ENCODE measurements at places on chromosomes 12 and 14.
A peak's percentile ranks its signal among the peaks of the same experiment; 100 is the strongest.

- no peak for DNase-seq
Measured at GRCh38 chr14:20380681-20381080, 32.6 kb downstream of the TEP1 start.

- DNase-seq: no peak
Measured at GRCh38 chr12:42945927-42946326, 356.4 kb upstream of the PRICKLE1 start.

- DNase-seq: no peak
Measured at GRCh38 chr12:118549510-118549980, 173.2 kb downstream of the SUDS3 start.

DNA sequence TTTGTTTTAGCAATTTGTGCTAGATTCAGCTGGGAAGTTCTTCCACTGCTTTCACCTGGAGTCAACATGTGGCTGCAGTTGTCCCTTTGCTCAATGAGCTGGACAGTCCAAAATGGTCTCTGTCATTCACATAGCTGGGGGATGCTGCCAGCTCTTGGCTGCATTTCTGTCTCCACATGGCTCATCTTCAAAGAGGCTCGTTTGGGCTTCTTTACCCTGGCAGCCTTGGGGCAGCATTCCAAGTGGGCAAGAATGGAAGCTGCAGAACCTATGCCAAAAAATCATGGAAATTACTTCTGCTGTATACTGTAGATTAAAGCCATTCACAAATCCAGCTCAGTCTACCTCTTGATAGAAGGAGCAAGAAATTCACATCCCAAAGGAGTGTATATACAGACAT lies 199.1 kb downstream of the SLC5A8 start:
- DNase-seq: no peak

DNA sequence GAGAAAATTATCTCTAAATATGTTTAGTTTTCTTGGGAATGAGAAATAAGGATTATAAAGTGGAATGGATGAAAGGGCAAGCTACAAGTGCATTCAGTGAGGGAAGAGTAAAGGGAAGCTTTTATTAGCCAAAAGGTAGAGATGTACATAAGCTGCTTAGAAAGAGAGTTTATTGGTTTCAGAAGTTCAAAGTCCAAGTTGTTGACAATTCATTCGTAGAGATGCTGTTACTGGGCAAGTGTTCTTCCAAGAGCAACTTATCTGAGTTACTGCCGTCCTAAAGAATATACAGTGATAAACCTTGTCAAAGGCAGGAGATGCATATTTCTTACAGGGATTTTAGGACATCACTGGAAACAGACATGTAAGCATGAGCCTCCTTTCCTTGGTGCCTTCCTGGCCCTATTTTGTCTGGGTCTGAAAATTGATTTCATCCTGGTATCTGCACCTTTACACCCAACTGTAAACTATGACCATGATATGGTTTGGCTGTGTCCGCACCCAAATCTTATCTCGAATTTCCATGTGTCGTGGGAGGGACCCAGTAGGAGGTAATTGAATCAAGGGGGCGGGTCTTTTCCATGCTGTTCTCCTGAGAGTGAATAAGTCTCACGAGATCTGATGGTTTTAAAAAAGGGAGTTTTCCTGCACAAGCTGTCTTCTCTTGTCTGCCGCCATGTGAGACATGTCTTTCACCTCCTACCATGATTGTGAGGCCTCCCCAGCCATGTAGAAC lies 46.8 kb downstream of the TRMT5 start:
- DNase-seq: no peak

DNA sequence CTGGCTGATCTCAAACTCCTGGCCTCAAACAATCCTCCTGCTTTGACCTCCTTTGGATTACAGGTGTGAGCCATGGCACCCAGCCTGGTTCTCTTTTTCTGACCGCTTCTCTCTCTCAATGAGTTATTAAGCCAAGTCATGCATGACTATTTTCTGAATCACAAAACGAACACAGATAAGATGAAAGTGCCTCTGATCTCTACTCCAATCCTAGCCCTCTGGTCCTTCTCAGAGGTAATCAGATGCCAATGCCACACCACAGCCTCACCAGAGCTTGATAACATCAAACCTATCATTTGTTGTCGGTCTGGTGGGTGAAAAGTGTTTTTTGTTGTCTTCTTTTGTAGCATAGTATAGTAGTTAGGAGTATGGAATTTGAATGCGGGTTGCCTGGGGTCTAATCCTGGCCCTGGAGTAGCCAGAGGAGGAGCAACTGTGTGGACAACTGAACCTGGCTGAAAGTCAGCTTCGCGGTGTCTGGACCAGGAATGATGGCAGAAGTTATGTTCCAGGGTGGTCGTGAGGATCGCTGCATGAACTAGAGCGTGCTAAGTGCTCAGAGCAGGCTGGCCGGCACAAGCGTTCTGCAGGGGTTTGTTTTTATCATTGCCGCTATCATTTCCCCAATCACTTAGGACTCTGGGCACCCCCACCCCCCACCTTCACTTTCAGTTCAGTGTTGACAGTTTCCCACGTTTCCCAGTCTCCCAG lies 77.9 kb downstream of the SPRING1 start:
- DNase-seq: no peak

GRCh38 chr12:117139025-117139717 lies 40.0 kb upstream of the TESC start:
- DNase-seq: no peak

GRCh38 chr14:74710480-74710879 lies 2.4 kb downstream of the AREL1 start:
- DNase-seq: no peak

GRCh38 chr12:31732926-31733548 lies 4.2 kb upstream of the AMN1 start:
- DNase-seq: no peak

GRCh38 chr14:23055621-23056144 lies 1.6 kb downstream of the CDH24 start:
- DNase-seq: no peak

DNA sequence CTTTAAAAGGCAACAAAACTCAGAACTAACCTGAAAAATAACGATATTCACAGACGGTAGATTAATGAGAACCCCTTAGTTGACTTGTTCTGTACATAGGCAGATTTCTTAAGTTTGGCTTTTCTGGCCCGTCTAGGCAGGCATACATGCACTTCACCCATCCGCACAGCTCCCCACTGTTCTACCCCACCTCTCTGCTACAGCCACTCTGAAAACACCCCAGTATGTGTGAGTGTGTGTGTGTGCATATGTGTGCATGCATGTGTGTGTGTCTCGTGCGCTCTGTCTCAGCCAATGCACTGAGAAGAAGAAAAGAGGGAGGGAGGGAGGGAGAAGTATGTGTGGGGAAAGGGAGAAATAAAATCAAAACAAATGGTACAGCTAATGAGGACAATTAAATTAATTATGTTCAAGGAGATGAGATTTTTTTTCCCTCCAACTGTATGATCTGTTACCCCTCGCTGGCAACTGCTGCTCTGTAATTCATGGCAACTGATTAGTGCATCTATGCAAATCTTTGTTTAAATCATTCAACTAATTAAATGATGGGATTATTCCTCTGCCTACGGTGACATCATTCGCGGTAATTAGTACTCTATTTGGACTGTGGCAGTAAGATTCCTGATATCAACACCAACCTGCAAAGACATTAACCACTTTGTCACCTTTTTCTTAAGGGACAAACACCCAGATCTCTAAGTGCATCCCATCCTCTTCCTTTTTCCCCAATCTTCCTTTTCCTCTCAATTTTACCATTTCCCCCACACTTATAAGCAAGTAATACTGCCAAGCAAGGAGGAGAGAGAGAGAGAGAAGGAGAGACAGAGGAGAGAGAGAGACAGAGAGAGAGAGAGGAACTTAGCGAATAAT lies 2.2 kb upstream of the LMO3 start:
- peak; percentile 33 for DNase-seq

DNA sequence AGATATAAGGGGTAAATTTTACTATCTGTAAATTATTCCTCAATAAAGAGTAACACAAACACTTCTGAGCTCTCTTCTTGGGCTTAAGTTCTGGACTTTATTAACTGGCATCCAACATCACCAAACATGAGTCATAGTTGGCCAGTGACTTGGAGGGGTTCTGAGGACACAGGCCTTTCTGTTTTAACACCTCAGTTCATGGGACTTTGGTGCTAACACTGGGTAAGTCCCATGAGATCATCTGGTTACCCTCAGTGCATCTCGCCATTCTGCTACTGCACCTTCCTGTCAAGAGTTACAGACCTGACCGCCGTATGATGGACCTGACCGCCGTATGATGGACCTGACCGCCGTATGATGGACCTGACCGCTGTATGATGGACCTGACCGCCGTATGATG lies 9.9 kb downstream of the SLC15A4 start:
- no peak for DNase-seq

- DNase-seq: no peak
Measured at GRCh38 chr12:88242571-88242925, 100.4 kb downstream of the TMTC3 start.

DNA sequence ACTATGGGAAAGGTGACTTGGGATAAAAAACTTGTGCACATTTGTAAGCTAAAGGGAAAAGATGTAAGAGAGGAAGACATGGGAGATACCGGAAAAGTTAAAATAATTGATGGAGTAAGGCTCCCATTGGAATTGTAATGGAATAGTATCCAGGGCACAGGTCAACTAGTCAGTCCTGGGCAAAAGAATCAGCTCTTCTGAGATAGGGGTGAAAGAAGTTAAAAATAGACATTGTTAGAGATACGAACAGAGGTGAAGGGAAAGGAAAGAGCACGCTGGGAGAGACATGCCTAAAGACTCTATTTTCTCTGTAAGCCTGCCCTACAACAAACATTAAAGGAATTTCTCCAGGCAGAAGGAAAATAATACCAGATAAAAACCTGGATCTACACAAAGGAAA lies 101.6 kb downstream of the SLC41A2 start:
- DNase-seq: no peak

GRCh38 chr14:33123281-33123680 lies 184.6 kb downstream of the NPAS3 start:
- DNase-seq: no peak

DNA sequence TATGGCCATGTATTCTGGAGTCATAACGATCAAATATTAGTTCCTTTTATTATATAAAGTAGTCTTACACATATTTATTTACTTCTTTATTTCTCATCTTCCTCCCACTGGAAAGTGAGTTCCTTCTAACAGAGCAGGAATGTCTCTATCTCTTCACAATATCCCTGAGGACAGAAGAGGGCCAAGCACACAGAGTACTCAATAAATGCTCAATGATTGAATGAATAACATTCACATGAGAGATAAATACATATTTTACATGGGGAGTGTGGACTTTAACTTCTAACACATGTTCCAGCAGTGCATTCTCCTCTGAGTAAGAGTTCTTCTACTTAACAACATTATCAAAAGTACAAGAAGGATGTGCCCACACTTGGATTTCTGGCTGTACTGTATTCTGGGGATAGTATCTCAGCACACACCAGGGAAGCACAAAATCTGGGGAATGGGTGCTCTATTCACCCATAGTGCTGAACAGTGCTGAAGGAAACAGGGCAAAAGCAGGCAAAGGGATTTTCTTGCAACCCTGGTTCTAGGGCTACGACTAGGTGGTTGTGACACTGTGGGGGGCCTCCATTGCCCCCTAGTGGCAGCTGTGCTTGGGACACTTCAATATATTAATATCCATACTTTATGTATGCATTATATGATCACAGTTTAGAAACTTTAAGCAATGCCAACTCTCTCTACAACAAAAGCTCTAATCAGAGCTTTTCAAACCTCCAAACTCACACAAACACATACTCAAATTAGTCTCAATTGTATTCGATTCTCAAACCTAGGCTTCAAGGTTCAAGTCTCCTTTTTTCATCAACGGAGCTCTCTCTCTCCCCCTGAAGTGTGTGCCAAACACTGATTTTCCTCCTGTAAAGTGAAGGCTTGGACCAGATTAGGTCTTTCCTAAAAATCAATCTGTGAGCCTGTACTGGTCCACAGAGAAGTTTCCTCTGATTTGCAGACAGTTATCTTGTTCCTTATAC lies 115.5 kb downstream of the SLC2A13 start:
- DNase-seq: peak; percentile 70

DNA sequence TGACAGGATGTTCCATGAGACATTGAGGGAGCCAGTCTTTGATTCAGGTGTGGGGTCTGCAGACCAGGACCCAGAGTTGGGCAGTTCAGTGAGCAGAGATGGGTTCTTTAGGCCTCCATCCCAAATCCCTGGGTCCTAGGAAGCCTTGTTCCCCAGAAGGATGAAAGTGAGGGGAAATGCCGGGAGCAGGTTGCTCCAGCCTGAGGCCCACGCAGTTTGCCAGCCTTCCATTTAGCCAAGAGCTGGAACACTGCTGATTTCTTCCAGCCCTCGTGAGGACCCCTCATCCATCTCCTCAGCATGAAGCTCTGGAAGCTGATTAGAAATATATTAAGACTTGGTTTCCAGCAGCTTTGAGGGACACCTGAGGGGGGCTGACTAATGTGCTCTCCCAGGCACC lies 12.1 kb downstream of the C14orf132 start:
- no peak for DNase-seq

DNA sequence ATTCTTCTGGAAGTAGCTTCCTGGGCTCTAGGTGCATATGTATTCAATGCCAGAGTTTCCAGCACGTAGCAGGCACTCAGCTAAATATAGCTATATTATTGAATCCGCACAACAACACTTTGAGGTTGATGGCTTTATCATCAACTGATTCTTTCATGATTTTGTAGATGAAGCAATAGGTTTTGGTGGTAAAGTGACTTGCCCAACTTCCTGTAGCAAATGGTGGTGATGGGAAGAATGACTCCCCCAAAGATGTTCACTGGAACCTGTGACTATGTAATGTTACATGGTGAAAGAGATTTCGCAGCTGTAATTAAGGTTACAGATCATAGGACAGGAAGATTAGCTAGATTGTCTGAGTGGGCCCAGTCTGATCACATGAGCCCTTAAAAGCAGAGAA lies 3.2 kb downstream of the TDRD9 start:
- no peak for DNase-seq

DNA sequence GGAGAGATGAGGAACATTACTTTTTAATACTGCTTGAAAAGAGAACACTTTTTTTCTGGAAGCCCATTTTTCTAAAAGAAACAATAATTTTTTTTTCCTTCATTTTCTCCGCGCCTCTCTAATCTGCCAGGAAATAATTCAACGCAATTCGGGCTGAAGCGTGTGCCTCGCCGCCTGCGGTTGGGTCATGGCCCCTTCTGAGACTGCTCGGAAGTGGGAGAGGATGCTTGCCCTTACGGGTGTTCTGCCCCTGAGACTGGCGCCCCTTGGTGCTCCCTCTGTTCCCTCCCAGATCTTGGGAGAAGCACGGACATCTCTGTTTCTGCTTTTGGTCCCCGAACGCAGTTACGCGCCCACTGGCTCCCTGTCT lies 332 bp upstream of the TBC1D30 start:
- DNase-seq: no peak

GRCh38 chr12:80316222-80316621 lies 127.8 kb upstream of the PTPRQ start:
- DNase-seq: no peak

- peak; percentile 77 for DNase-seq
Measured at GRCh38 chr14:51979088-51979709, 10.1 kb upstream of the RTRAF start.

GRCh38 chr14:89477391-89477790 lies 60.4 kb upstream of the FOXN3 start:
- DNase-seq: no peak

GRCh38 chr14:68501171-68501570 lies 291.7 kb downstream of the ZFP36L1 start:
- DNase-seq: no peak

All from D341Med (cell line).